Activated CD8-positive, alpha-beta memory T cell treated with anti-CD3 and anti-CD28 coated beads for 1 hour (primary cell): ENCODE measurements at places on chromosomes 5 and 9.

DNA sequence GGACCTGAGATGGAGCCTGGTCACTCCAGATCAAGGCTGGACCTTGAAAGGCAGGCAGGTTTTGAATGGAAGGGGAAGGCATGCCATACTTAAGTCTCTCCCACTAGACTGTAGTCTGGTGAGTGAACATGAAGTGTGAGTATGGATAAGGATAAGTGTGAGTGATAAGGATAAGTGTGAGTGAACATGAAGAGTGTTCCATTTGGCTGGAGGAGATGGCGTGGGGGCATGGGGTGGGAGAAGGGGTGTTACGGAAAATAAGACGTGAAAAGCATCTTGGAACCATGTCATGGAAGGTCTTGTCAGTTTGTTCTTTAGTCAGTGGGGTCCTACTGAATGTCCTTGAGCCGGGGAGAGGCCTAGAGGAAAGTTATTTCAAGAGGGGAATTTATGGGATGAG is 32.8 kb downstream of the HMGXB3 start:
- no peak for DNase-seq

DNA sequence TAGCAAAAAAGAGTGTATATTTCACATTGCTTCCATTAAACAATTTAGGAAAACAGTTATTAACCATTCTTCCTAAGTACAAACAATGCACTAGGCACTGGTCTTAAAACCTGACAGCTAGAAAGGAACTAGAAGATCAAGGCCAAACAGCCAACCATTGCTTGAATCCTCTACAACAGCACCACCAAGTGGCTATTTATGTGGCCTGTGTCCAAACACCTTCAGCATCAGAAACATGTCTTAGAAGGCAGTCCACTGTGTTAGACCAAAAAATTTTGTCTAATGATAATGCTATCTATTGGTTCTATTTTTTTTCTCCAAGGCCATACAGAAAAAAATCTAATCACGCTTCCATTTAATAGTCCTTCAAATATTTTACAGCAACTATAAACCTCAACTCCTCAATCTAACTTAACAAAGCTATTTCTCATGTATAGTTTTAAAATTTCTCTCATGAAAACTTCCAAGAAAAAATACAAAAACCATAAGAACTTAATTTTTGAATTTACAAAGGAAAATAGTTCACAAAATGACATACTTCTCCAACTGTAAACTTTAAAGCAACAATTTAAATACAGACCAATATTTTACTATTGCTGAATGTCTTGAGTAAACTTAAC is 36.1 kb downstream of the CAAP1 start:
- DNase-seq, result no peak

- no peak for DNase-seq
These were observed 6.9 kb upstream of the LTC4S start for GRCh38 chr5:179786861-179787260.

DNA sequence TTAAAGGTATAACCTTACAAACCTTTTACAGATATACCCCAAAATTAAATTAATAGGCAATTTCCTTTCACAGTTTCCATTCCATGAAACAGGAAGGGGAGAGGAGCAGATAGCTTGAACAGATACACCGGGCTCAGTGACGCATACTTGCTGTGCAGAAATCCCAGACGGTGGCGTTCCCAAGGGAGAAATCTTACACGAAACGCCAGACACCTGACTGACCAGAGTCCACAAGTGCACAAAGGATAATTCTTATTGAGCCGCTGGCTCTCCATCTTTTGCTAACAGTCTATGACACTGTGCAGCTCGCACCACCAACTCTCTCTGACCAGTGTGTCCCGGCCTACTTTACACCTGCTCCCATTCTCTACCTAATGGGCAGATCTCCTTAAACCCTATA is 37.4 kb downstream of the PTCH1 start:
- DNase-seq, result no peak

DNA sequence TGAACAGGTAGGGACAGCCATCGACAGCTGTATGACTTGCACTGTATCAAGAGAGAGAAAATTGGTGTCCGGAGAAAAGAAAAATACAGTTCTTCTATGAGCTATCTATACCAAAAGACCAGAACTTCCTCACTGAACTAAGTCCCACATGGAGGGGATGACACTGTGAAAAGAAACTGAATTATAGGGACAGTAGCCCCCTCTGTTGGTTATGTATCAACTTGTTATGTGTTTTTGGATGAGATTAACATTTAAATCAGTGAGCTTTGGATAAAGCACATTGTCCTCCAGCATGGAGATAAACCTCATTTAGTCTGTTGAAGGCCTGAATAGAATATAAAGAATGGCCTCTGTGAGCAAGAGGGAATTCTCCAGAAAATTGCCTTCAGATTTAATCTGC is 176.6 kb upstream of the SH3GL2 start:
- no peak for DNase-seq

- DNase-seq, result no peak
These were observed 135.2 kb downstream of the AOPEP start for GRCh38 chr9:94861589-94862272.

GRCh38 chr9:86978922-86979474 is 31.7 kb upstream of the GAS1 start:
- no peak for DNase-seq

DNA sequence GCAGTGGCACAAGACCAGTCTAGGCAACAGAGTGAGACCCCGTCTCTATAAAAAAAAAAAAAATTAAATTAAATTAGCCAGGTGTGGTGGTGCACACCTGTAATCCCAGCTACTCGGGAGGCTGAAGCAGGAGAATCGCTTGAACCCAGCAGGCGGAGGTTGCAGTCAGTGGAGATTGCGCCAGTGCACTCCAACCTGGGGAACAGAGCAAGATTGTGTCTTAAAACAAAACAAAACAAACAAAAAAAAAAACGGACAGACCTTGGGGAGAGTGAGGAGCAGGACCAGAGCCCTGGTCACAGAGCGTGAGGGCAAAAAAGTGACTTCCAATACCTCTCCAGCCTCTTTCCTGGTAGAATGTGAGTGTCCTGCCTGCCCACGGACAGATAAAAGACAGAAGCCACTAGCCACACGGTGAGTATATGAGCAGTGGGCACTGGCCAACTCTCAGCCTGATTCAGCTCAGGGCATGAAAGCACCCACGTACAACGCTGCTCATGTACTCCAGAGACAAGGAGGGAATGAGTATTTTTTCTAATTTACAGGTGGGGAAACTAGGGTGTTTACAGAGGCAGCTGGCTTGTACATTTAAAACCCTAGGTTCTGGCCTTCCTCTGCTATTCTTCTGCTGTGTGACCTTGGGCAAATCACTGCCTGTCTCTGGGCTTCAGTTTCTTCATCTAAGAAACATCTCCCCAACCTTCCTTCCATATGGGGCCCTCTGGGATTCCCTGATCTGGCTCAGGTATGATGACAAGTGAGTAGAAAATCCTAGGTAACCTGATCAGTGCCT is 1.8 kb downstream of the OLFML2A start:
- no peak for DNase-seq

DNA sequence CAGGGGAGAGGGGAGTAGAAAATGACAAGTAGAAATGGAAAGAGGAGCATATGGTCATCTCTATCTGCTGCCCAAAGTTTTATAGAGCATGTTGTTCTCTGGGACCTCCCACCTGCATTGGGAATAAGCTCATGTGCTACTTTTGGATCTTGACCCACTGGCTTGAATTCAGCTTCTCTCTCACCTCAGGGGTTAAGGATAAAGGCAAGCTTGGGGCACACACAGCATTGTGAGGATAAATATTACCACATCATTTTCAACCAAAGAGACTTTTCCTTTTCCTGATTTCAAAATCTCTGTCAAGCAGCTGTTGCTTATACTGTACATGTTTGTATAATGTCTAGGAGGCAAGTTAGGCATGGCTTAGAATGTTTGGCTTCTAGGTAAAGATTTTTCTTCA is 16.6 kb downstream of the ATP10B start:
- no peak for DNase-seq

- DNase-seq, result no peak
These were observed 22.6 kb downstream of the TGFBR1 start for GRCh38 chr9:99127356-99128132.

GRCh38 chr5:156155598-156155997 is 171.4 kb upstream of the SGCD start:
- no peak for DNase-seq

DNA sequence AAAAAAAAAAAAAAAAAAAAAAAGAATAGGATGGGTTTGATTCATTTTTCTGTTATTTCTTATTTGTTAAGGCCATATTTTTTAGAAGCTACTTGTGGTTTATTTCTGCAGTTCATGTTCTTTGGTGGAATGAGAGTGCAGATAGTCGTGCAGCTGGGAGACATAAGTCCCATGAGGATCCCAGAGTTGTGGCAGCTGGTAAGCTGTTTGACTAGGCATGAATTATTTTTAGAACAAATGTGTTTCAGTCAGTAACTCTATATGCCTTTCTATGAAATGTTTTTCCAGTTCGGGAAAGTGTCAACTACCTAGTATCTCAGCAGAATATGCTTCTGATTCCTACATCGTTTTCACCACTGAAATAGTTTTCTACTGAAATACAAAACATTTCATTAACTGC is 5.0 kb upstream of the NIPSNAP3B start:
- no peak for DNase-seq

DNA sequence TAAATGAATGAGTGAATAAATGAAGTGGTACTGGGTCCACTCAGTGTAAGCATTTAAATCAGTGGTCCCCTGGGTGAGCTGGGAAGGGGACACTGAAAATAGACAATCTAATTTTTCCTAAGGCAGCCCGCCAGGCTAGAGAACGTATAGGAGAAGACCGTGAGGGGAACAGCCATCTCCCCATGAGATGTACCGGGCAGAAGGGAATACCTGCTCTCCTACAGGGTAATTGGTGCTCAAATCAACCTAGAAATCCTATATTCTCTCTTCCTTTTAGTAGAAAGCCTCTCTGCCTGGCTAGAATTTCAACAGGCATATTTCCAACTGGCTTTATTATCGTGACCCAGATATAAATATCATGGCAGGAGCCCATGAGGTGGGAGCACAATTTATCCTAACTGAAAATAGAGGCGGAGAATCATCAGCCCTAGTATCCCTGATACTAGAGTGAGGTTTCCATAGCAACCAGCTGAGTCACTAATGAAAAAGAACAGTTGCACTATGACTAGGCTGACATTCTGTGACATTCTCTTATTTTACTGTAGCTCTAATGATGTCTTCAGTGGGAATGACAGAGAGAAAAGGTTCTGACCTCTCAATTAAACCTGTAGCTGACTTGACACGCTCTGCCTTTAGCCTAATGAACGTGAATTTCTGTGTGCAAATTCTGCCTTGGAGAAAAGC is 96.5 kb upstream of the CAST start:
- DNase-seq, result no peak

- no peak for DNase-seq
These were observed 4.3 kb downstream of the FYB1 start for GRCh38 chr5:39214912-39215709.

DNA sequence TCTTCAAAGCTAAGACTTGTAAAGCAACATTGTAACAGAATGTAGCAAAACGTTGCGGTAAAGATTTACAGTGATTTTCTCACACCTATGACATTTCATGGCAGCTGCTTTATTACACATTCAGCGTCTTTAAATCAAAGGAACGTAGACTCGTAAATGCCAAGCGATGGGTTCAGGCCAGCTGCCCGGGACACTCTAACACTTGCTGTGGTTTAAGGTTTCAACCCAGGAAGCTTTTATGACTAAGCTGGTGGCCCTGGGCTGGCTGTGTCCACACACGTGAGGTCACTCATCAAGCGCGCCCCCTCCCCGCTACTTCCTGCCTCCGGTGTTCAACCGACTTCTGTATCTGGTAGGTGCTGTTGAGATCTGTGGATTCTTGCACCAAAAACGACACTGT is 2.5 kb downstream of the SLC6A18 start:
- DNase-seq, result no peak

GRCh38 chr9:92247981-92248380 is 45.5 kb downstream of the IARS1 start:
- DNase-seq, result no peak

GRCh38 chr9:4584636-4585035 is 77.5 kb upstream of the PLPP6 start:
- no peak for DNase-seq

GRCh38 chr5:756865-757345 is 27.6 kb downstream of the ZDHHC11B start:
- DNase-seq, result no peak

DNA sequence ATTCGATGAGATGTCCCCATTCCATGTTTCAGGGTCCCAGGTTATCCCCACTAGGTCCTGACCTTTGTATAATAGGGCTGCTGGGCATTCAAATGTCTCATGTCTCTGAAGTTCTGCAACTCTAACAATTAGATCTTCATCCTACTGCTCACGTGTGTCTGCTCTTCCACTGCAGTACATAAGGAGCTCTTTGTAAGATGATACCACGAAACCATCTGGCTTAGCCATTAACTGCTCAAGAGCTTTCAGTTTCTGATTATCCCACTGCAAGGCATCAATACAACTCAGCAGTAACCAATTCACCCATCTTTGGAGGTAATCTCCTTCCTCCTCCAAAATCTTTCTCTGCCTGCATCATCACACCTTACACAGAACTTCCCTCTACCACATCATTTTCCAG is 49.9 kb upstream of the PPP2CA start:
- DNase-seq, result no peak

GRCh38 chr5:139393497-139394122 is 1.3 kb downstream of the PROB1 start:
- no peak for DNase-seq

- DNase-seq, result no peak
These were observed 19.4 kb upstream of the FABP6 start for GRCh38 chr5:160209917-160210316.

- DNase-seq, result no peak
These were observed 4.1 kb upstream of the KCNMB1 start for GRCh38 chr5:170393235-170393634.

DNA sequence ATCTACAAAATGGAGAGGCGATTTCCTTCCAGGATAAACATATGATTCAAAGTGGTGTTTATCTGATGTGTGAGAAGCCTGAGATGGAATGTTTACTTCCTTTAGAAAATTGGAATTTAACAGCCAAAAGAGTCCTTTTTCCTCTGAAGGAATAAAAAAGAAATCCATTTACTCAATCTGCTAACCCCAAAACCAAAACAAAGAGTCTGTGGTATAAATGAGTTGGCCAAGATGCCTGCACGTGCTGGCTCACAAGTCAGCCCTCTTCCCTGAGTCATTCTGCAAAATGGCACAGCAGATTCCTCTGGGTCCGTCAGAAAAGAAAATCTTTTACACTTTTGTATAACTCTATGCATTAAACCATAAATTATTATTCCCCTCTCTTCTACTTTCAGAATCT is 60.8 kb downstream of the EBF1 start:
- DNase-seq, result no peak

DNA sequence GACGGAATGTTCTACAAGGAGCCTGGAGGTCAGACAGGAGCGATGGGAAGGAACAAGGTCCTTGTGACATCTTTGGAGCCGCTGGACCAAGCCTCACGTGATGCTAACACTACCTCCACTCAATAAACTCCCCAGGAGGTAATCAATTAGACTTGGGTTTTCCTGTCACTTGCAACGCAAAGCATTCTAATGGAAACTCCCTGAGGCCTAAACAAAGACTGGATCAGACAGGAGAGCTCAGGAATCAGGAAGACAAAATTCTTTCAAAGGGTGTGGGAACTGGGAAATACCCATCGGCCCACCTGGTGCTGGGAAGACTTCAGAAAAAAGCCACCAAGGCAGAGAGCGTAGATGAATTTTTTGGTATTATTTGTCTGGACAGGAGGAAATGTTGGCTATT is 22.3 kb upstream of the UNC5A start:
- DNase-seq, result no peak
